H9 (cell line): ENCODE measurements at places on chromosomes 3 and 15.

DNA sequence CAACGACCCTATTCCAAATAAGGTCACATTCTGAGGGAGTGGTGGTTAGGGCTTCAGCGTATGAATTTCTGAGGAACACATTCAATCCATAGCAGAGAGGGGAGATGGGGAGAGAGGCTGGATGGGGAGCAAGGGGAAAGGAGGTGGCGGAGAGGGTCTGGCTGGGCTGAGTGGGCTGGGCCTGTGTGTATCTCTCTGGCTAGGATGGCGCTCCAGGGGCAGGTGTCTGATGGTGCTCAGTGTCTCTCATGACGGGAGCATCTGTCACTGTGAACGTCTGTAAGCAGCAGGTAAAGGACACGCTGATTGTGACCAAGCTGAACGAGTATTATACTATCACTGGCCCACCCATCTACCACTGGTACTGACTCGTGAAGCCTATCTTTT lies 159.6 kb downstream of the XXYLT1 start:
- DNase-seq = no peak

DNA sequence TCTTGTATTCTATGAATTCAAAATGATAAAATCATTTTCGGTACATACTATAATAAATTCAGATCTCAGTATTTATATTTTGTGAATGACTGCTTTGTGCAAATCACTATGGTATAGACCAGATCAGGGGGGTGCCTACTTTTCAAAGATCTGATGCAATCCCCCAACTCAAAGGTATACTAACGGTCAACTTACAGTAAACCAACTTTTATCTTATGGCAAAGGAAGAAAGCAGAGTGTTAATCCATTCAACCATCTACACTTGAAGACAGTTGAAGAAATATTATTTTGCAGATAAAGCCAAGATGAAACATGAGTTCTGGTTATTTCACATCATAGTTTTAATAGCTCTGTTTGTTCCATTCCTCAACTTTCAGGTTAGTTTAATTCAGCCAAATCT lies 197.1 kb downstream of the MEX3B start:
- DNase-seq = no peak

DNA sequence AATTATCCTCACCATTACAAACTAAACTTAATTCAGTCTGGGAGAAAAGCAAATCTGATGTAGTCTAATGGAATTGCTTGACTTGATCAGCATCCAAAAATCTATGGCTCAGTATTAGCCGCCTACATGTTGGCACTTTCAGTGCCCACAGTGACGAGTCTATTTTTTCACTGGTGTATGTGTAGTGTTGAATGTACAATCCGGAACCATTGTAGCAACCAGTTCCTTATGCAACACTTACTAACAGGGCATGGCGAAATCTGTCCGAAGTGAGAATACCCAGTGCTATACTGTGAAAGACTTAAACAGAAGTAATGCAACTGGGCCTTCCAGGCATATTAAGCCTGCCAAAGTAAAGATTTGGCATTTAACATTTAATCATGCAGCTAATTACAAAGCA lies 18.6 kb downstream of the LRRN1 start:
- no peak for DNase-seq

DNA sequence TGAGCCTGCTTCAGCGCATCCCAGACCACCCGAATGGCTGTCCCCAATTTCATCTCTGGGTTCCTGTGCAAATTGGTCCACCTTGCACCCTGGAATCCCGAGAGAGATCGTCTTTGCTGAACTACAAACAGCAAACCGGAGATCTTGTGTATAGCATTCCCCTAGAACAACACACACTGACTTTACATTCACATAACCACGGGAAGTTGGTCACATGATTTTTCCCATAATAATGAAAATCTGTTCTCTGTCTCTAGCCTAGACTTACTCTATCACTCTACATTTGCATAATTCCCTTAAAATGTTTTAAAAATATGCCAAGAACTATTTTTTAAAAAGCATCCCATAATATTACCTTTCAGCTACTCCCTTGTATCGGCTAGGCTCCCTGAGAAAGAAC lies 34.6 kb downstream of the CTSH start:
- DNase-seq = no peak

DNA sequence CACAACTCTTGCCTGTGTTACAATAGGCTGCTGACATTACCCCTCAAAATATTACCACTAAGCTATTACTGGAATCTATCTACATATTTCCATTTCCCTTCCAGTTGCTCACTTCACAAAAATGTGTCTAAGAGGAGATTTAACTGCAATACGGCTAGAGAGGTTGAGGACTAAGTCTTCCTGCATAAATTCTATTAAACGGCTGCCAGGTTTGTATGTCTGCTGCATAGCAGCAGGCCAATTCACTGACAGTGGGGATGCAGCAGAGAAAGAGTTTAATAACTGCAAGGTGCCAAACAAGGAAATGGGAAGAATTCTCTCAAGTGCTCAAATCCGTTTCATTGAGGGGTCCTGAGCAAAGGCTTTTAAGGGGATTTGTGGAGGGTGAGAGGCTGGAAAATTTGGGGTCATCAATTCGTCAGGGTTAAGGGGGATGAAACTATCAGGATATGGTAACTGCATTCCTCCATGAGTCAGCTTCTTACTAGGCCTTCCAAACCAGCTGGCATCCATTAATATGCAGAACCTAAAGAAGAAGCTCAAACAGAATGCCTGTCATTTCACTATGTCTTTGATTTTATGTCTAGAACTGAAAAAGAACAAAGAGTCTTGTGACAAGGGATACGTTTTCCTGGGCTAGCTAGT lies 675.6 kb downstream of the TBL1XR1 start:
- DNase-seq = no peak

- no peak for DNase-seq
These were observed 21.7 kb downstream of the GPR160 start for GRCh38 chr3:170059447-170059846.

DNA sequence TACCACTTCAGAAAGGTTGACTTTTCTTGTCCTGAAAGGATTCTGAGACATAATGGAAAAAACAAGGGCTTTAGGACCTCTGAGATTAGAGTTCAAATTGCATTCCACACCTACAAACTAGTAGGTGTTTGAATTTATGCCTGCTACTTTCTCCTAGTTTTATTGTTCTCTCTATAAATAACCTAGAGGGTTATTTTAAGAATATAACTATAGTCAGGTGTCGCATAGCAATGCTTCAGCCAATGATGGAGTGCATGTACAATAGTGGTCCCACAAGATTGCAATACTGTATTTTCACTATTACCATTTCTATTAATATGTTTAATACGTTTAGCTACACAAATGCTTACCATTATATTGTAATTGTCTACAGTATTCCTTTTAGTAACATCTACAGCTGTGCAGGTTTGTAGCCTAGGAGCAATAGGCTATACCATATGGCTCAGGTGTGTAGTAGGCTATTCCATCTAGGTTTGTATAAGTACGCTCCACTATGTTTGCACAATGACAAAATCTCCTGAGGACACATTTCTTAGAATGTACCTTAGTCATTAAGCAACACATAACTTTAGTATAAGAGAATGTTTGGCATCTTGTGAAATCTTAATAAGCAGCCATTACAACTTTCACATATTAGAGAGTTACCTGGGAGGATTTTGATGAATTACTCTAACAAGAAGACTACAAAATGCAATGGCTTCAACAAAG lies 1352.5 kb downstream of the ZPLD1 start:
- no peak for DNase-seq

DNA sequence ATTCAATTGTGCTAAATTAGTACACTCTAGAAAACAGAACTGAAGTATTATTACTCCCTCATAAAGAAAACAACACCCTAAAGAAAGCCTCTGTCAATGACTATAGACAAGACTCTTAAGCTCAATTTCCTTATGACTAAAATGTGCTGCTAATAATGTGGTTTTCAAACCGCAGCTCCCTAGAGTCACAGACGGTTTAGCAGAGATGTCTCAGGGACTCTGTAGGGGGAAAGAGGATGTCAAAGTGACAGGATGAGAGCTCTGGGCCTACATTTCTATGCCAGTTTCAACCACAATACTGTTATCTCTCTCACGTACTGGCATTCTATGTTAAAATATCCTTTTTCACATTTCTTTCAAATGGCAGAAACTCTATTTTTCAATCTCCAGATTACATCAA lies 37.6 kb upstream of the WDR49 start:
- no peak for DNase-seq

DNA sequence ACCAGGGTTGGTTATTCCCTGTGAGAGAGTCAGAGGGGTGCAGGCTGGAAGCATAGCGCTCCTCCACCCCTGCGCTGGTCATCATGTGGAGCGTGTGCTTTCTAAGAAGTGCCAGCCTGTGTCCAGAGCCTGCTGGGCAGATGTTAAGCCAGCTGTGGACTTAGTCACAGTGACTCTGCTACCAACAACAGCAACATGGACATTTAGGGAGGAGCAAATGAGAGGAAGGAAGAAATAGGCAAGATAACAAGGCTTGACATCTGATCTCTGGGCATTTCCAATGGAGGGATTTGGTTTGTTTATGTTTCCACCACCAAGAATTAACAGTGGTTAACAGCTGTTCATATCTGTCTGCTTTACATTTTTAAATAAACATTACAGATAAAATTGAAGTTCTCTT lies 36.4 kb upstream of the MYZAP start:
- DNase-seq = no peak

DNA sequence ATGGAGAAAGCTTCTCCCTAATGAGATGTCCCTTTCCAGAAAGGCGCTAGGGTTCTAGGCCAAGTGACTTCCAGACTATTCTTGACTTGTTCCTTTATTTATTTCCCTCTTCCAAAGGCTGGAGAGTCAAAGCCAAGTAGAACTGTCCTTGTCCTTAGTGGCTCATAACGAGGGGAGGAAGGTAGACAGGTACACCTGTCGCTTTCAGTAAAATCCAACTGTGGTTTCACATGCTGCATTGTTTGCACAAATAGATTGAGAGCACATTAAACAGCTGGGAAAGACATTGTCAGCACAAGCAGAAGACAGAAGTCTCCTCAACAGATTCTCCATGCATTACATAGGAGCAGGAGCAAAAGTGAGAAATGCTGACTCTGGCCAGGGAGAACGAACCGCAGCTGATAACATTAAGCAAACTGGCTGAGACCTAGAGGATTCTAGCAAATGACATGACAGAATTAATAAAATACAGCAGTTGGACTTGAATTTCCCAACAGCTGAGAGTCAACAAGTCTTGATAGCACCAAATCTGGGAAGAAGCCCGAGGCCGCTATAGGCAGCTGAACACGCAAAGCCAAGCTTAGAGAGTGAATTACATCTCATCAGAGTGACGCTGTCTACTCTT lies 227.7 kb downstream of the TLE3 start:
- no peak for DNase-seq

- DNase-seq = no peak
These were observed 54.6 kb downstream of the RBMS3 start for GRCh38 chr3:29335438-29335837.

DNA sequence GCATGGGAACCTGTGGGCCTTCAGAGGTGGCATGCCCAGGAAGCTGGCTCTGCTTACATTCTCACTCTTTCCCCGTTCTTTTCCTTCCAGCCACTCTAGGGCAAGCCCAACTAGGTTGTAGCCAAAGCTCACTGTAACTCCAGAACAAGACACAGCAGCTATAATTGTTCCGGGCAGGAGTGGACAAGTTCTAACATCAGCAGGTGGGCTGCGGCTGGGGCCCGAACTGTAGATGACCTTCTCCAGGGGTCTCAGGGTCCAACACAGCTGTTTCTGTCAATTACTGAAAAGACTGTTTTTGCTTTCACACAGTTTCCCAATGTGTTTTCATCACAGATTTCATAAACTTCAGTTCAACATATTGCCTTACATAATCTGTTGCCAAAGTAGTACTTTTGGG lies 11.5 kb downstream of the RASGRP1 start:
- no peak for DNase-seq

- no peak for DNase-seq
These were observed 10.2 kb downstream of the EDEM1 start for GRCh38 chr3:5197470-5198312.

GRCh38 chr3:45885979-45886705 lies at the start of gene CCR9:
TSS of gene CCR9 (plus strand) at chr3:45886543. CDS start at chr3:45894934, 8,391 bp downstream.
- no peak for DNase-seq

- DNase-seq = no peak
These were observed 32.6 kb downstream of the PPCDC start for GRCh38 chr15:75056036-75056435.

- DNase-seq = no peak
These were observed 7.1 kb upstream of the LARS2 start for GRCh38 chr3:45381168-45381852.

DNA sequence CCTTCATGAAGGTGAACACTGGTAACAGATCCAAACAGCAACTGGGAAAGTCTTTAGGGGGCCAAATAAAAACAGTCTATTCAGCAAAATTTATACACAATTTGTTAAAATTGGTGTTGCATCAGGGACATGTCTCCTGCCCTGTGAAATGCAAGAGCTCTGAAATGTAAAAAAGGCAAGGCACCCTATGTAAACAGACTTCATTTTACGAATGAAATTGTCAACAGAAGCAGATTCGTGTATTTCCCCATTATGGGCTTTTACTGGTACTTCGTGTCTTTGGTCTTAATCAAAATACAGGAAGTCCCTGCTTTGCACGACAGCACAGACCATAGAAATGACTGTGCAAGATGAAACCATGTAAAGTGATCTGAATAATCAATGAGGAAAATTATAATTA lies 127.3 kb upstream of the THBS1 start:
- no peak for DNase-seq

- DNase-seq = no peak
These were observed 33.9 kb downstream of the DET1 start for GRCh38 chr15:88512601-88513000.

DNA sequence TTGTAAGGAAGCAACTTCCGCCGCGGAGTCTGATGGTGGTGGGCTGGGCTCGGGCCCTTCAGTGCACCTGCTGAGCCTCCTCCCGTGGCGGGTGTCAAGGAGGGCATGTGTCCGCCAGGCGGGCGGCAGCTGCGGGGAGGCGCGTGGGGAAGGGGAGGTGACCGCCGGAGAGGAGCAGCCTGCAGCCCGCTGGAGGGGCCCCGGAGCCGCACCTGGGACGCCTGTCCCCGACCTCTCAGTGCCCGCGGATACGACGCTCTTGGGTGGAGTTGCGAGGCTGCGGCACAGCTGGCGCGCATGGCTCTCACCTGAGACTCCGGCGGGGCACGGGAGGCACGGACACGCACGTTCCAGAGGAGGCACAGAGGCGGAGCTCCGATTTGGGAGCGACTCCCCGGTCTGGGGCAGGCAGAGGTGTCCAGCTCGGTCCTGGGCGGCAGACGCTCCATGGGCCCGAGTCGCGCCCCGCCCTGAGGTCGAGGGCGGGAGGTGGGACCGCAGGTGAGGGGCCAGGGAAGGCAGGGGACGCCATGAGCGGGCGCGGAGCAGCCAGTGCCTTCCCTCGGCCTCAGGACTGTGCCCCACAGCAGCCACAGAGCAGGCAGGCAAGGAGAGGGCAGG lies 50.2 kb upstream of the PRR20G start:
- DNase-seq = no peak

DNA sequence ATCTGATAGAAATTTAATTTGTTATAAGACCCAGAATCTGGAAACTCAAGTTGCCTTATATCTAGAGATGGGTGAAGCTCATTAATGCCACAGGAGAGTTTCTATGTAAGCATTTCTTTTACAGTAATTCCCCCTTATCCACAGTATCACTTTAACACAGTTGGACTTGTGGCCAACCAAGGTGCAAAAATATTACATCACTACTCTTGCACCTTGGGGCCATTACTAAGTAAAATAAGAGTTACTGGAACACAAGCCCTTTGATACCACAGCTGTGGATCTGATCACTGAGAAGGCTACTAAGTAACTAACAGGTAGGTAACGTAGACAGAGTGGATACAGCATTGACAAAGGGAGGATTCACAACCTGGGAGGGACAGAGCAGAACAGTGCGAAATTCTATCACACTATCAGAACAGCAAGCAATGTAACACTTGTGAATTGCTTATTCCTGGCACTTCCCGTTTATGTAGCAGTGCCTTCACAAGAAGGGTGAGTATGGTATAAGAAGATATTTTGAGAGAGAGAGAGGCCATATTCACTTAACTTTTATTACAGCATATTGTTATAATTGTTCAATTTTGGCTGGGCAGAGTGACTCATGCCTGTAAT lies 33.9 kb upstream of the TOPBP1 start:
- DNase-seq = no peak
